ENCODE measurements at places on chromosomes 6 and 20.

DNA sequence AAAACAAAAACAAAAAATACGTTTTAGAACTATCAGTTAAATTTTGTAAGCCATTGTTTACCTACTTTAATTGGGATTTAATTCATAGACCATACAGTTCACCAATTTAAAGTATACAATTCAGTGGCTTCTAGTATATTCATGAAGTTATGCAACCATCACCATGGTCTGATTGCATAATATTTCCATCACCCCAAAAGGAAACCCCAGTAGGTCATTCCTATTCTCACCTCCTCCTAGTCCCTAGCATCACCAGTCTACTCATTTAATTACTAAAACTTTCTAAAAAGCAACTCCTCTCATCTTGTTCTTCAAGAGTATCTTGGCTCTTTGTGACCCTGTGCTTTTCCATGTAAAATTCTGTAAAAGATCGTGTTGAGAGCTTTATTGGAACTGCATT lies 60.2 kb downstream of the ASXL1 start:
- DNase-seq: peak; percentile 11

- no peak for DNase-seq
Measured at GRCh38 chr6:5783584-5784089, 223.1 kb downstream of the NRN1 start.

- DNase-seq: peak; percentile 32
Measured at GRCh38 chr6:133130863-133131262, 110.3 kb upstream of the EYA4 start.

- peak; percentile 2 for DNase-seq
Measured at GRCh38 chr6:133202610-133203343, 38.4 kb upstream of the EYA4 start.

DNA sequence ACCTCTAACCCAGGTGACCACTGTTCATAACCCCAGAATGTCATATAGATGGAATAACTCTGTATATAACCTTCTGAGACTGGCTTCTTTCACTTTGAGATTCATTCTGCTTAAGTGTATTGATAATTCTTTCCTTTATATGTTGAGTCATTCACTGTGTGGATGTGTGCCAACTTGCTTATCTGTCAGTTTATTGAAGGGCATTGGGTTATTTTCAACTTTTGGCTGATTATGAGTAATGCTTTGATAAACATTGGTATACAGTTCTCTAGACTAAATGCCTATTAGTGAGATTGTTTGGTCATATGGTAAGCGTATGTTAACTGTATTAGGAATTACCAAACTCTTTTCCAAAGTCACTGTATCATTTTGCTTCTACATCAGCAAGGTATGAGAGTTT lies 453.4 kb upstream of the SPTLC3 start:
- no peak for DNase-seq

Data from fibroblast of pulmonary artery (primary cell).